ENCODE measurements at places on chromosomes 12 and 14.
A peak's percentile ranks its signal among the peaks of the same experiment; 100 is the strongest.

DNA sequence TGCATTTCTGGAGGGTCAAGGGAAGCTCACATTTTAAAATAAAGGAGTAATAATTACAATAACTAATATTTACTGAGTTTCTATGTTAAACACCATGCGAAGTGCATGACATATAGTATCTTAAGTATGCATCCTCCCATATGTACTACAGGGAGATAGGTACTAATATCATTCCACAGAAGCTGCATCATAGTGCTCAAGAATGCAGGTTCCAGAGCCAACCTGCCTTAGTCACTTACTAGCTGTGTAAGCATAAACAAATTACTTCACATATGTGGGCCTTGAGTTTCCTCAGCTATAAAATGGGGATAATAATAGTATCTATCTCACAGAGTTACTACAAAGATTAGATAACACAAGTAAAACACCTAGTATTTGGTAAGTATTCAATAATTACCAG is 18.3 kb downstream of the ARMH4 start:
- no peak for DNase-seq

DNA sequence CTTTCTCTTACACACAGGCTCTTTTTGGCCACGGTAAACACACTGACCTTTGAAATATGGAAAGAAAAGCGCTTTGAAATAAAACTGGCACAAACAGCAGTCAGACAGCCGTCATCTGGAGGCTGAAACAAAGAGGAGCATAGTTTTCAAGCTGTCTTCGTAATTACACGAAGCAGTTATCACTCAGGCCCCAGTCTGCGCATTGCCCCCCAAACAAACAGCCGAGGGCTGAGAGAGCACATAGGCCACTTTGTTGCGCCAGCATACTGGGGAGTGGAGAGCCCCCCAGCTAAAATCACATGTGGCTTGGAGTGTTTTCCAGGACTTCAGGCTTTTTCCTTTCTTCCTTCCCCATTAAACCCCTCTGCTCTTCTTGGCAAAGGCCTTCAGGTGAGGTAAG is 142.9 kb upstream of the BTG1 start:
- DNase-seq: no peak

- DNase-seq: no peak
Observed at GRCh38 chr14:64930085-64930843, 12.3 kb downstream of the GPX2 start.

DNA sequence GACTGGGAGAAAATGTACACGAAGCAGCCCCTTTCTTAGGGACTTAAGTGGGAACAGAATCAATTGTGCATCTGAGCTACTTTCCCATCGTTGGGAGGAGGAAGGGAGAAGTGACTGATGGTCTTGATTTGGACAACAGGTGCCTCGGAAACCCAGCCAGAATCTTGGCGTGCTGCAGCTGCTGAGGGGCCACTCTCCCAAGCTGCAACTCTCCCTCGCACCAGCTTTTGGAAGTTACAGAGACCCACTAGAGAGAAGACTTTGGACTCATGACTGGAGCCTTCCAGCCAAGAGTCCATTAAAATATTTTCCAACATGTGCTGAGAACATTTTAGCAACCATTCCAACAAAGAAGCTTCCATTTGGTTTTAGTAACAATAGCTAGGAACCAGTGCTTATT is 52.3 kb downstream of the GNS start:
- no peak for DNase-seq

DNA sequence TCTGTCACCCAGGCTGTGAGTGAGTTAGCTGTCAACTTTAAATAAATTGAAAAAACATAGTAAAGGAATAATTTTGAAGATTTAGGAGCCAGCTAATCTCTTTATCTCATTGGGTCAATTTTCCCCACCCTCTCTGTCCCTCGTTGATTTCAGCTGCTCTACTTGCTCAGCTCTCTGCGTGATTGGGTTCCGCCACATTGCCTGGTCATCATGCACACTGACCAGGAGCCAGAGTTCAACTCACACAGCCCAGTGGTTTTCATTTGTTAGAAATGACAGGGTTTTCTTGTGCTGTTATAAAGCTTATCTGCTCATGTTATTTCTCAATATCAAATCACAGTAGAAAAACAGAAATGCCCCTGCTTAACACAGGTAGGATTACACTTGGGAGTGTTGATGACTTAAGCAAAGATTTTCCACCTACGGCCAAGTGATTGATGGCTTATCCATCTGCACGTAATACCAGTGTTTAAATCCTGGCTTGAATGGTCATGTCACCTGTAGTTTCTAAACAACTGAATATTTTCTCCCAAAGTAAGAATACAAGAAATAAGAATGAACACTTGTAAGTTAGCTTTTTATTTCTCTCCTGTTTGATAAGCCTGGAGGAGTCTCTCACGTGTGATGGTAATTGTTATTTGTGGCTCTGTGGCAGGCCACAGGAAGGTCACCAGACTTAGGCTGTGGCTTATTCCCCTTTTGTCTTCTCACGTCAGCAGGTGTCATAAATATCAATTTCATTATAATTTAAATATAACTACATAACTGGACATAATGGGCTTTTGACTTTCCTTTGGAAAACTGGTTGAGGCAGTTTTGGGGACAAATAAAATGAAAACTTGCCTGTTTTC is 367.2 kb upstream of the DDHD1 start:
- DNase-seq: no peak

DNA sequence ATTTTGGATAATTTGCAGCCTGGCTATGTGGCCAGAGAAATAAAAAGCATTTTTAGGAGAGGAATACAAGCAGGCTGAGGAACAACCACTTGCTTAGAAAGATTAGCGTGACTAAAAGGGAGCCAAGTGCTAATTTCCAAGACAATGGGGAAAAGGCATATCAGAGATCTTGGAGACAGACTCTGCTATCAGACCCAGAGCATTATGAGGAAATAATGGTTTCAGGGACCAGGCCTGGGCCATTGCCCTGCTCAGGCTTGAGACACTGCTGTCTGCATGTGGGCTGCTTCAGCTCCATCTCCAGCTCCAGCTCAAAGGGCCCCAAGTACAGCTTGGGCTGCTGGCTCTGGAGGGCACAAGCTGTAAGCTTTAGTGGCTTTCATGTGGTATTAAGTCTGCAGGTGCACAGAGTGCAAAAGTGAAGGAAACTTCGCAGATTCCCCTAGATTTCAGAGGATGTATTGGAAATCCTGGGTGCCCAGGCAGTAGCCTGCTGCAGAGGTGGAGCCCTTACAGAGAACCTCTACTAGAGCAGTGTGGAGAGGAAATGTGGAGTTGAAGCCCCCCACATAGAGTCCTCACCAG is 449.2 kb downstream of the ZFP36L1 start:
- no peak for DNase-seq

GRCh38 chr12:51669271-51669670 is 78.2 kb downstream of the SCN8A start:
- no peak for DNase-seq

GRCh38 chr12:49557917-49558215 is 10.1 kb downstream of the MCRS1 start:
- DNase-seq: no peak

DNA sequence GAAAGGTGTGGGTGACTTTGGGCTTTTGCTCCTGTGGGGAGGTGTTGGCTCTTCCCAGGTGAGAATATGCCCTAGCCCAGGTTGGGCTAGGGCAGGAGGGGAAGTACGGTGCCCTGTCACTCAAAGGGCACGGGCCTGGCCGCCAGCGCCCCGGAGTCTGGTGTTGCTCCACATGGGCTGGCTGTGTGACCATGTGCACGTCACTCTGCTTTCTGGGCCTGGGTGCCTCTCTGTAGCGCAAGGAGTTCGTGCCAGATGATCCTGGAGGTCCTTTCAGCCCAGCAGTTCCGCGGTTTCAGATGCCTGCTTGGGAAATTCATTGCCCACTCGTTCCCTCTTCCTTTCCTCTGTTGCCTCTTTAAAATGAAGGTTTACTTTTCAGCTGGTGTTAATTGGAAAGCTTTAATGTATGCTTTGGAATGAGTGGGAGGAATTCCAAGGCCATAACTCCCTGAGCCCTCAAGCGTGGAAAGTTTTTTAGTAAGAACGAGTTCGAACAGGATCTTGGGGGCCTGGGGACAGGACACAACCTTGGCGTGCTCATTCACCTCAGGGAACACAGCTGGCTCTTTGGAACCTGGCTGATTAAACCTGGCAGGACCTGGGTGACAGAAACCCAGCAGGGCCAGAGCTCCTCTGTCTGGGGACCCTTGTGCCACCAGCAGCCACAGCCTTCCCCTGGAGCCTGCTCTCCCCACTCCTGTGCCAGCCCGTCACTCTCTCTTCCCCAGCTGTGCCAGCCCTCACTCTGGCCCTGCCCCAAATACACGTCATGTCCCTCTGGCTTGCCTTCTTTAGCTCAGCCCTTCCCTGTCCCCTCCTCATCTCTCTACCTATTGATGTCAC is 42.8 kb downstream of the TSPAN9 start:
- DNase-seq: peak; percentile 86

DNA sequence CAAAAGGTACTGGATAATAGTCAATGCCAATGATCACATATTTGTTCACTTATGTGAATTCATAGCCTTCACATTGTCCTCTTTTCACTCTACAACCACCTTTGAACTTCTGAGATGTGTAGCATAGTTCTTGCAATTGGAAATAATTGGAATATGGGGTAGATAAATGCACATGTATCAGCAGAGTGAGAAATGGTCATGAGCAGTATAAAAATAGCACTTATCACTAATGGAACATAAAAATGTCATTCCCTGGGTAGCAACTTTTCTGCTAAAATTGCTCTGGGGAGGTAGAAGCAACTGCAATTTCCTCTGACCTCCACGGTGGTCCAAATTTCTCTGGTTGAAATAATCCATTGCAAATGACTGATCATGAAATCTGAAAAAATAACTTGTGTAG is 1785.7 kb upstream of the FLRT2 start:
- DNase-seq: no peak

GRCh38 chr12:42977451-42978230 is 388.1 kb upstream of the PRICKLE1 start:
- no peak for DNase-seq

DNA sequence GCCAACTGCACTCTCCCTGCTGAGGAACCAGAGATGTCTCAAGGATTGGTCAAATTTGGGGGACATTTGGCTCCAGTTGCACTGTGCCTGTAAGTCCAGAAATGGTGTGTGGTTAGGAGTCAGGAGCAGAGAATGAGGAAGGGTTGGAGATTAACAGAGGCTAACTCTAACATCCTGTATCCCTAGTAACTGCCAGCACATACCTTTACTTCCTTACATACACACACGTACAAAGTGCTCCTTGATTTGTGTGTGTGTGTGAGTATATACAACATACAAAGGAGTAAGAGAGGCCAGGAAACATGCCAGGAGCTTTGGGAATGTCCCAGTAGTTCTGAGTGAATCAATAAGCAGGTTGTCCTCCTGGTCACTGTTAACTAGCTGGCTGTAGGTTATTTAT is 39.8 kb upstream of the NRXN3 start:
- no peak for DNase-seq

DNA sequence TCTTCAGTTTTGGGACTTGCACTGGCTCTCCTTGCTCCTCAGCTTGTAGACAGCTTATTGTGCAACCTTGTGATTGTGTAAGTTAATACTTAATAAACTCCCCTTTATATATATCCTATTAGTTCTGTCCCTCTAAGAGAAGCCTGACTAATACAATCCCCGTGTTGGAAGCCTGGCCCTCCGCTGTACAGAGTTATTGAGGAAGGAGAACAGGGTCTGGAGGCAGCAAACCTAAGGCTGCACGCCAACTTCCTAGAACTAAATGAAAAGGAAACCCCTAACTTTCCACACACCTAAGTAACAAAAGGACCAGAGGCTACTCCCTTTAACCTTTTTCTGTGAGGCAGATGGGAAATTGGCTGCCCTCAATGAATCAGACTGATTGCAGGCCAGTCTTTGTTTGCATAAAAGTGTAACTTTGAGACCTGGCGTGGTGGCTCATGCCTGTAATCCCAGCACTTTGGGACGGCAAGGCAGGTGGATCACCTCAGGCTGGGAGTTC is 42.6 kb upstream of the LIMA1 start:
- peak; percentile 16 for DNase-seq

- no peak for DNase-seq
Observed at GRCh38 chr14:105023144-105023543, 2.3 kb upstream of the CDCA4 start.

DNA sequence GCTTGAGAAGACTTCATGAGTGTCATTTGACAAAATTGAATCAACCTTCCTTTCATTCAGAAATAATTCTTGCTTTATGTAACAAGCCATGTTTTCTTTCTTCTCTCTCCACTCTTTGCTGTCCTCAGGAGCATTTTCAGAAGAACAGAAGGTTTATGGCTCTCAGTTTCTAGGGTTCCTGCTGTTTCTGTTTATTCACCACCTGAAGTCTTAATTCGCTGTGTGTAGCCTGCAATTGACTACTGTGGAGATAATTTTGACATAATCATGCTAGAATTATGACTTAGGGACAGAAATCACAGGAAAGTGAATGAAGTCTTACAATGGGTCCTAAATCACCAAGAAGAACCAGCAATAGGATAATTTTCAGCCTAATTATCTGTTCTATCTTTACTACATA is 7.2 kb upstream of the PLEKHG7 start:
- DNase-seq: no peak

GRCh38 chr14:26023967-26024366 is 573.9 kb downstream of the NOVA1 start:
- DNase-seq: no peak

DNA sequence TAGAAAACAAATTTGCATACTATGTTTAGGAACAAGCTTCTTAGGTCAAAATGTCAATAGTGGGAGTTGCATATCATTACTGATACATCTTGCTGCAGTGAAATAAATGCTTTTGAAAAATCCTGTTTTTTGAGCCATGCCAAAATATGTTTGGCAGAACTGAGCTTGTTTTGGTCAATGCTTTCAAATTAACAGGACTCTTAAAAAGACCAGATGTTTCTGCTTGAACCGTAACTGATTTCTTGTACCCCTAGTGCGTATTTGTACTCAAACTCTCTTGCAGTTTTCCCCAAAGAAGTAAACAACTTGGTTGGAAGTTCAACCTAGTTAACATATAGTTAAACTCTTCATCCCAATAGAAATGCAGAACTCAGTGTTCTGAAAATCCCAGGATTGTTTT is 3.4 kb downstream of the TRHDE start:
- no peak for DNase-seq

DNA sequence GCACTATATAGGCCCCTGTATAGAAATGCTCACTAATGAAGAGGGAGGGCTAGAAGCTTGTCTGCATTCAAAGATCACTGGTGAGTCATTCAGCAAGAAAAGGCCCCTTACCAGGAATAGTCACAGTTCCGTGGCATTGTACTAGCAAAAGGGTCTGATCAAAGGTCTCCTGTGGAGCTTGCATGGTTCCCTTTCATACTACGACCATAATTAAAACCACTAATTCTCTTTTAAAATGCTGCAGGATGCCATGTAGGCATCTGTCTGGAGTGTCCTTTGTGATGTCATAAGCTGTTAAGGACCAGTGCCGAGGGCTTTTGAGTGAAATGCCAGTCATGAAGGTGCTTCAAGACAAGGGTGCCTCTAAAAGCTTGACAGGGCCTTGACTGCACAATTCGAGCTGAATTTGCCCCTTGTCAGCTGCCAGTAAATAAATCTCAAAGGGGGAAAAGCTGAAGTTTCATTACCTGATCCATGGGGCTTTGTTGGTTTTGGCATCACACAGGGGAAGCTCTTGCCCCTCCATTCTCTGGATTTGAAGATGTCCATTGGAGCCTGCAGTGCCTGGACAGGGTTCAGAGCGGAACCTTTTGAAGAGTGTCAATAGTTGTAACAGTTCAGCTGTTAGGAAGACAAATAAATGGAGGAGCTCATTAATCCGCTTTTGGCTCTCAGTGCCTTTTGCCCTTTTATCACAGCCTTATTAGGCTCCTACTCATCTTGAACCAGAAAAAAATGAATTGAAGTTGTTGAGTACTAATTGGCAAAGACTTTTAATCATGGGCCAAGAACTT is 69.1 kb downstream of the TMEM260 start:
- DNase-seq: no peak
